GM19239 (cell line): ENCODE measurements at places on chromosomes 4 and X.
A peak's percentile ranks its signal among the peaks of the same experiment; 100 is the strongest.

GRCh38 chr4:42488114-42488513 is 90.8 kb downstream of the SHISA3 start:
- DNase-seq: peak; percentile 14

DNA sequence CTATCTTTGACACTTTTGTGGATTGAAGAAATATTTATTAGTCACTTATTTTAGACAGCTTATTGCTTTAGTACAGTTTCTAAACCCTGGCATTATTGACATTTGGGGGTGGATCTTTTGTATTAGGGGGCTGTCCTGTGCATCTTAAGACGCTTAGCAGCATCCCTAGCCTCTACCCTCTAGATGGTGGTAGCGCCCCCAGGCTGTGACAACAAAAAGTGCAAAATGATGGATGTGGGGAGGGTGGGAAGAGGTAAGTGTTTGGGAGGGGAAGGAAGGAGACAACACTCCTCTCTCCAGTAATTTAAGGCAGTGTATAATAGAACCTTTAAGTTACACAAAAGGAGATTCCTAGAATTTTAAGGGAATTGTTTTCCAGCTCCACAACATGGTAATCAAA is 1210.6 kb downstream of the C4orf33 start:
- DNase-seq: no peak

DNA sequence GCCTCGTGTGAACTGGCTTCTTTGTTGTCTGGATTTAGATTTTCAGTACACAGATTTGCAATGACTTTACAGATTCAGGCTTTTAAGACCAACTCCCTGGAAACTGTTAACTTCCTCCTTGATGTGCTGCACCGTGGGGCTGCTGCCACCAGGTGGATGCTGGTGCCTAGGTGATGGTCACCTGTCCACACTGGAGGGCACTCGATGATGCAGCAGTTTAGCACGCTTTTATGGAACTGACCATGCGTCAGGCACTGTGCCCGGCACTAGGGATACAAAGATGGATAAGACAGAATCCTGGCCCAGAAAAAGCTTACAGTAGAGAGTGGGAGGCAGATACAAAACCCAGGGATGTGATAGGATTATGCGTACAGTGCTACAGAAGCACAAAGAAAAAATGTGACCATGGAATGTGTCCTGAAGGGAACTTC is 180.7 kb downstream of the CEP135 start:
- DNase-seq: no peak

- no peak for DNase-seq
These were observed 127.1 kb downstream of the SH3KBP1 start for GRCh38 chrX:19760345-19760744.

DNA sequence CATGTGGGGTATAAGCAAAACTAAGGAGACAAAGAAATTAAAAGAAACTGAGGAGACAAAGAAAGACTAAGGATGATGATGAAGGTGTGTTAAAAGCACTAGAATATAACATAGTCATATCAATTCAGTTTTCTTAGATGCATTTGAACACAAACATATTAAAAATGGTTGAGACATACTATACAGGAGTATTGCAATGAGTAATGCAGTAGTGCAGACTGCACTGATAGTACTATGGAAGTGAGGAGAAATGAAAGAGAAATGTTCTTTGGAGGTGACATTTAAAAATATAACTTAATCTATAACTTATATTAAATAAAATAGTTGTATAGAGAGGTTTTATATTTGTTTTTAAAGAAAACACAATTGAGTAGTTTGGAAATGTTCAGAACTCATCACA is 279.2 kb downstream of the CAMK2D start:
- no peak for DNase-seq

- DNase-seq: no peak
These were observed 96.5 kb downstream of the NPNT start for GRCh38 chr4:105991726-105992125.

GRCh38 chr4:108320061-108320460 is 151.3 kb upstream of the LEF1 start:
- no peak for DNase-seq

DNA sequence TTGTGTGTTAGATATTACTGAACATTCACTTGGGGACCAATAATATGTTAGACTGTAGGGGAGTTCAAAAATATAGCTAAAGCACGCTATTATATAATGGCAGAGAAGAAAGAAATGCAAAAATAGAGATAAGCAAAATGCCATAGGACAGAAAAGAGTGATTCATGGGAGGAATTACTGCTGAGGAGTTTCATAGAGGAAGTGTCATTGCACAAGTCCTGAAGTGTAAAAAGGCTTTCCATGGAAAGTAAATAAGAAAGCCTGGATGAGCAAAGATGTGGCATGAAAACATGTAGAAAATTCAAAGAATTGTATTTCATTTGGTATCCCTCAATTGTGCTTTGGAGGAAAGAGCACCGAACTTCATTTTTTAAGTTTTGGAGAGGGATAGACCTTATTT is 14.5 kb downstream of the HMGB2 start:
- no peak for DNase-seq

DNA sequence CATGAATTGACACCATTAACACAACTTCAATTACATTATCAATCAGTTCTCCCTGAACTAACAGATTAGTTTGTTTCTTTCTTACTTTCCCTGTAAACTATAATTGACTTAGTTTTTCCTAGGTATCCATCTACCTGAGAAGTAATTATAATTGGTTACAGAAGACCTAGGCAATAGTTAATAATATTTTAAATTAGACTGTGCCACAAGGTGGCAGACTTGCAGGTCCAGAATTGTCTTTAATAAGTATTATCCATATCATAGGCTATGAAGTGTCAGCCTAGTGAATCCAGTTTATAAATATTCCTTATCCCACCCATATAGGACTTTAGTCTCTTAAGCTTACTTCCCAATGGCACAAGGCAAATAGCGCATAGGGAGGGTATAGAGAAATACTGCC is 48.9 kb upstream of the FAM47B start:
- no peak for DNase-seq

DNA sequence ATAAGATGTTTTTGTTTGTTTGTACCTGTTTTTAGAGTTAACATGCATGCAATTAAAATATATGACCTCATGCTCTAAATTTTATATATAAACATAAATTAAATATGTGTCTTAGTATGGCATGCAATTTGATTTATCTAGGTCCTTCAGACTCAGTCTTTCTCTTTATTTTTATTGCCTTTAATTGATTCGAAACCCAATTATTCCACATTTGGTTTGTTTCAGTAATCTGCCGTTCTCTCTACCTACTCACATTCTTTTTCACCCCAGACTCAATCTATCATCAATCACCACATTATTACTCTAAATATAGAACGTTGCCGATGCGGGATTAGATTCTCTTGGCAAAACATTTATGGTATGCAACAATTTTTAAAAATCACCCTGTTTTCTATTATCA is 1492.8 kb downstream of the RAPGEF2 start:
- DNase-seq: no peak

DNA sequence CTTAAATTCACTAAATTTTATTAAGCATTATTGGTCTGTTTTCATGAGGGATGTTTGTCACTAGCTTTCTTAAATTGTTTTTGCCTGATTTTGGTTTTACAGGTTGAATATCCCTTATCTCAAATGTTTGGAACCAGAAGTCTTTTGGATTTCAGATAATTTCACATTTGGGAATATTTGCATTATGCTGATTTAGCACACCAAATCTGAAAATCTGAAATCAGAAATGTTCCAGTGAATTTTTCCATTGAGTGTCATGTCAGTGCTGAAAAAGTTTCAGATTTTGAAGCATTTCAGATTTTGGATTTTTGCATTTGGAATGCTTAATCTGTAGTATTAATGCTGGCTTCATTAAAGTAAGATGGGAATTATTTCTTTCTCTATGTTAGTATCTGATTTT is 14.7 kb downstream of the FAM193A start:
- no peak for DNase-seq

DNA sequence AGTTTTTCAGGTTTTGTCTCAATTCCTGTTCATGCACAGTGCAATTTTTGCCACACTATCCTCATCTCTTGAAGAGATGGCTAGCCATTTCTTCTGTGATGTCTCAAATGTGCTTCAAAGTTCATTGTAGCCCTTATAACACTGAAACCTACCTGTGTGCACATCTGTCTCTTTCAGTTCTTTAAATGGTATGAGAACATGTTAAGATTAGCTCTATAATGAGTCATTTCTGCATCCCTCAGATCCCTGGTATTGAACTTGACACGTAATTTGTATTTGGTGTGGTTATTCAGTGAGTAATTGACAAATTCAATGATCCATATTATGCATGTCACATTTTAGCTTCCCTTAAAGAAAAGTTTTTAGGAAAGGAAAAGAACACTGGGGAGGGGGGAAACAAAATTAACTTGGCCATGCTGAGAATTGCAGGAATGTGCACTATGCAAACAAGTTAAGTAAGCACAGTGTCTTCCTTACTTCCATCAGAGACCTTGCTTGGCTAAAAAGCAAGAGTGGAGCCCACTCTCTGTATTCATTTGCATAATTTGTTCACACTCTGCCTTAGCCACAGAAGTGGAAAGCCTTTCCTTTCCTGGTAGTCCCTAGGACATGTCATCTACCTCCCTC is 659.8 kb upstream of the MAGEB2 start:
- no peak for DNase-seq

- DNase-seq: no peak
These were observed 31.6 kb downstream of the MTHFD2L start for GRCh38 chr4:74189331-74190043.

- no peak for DNase-seq
These were observed 274.0 kb downstream of the CHIC1 start for GRCh38 chrX:73836956-73837477.

GRCh38 chrX:13419276-13419675 is 99.4 kb upstream of the ATXN3L start:
- no peak for DNase-seq

- DNase-seq: no peak
These were observed 214.7 kb downstream of the CBR4 start for GRCh38 chr4:168795346-168795745.

DNA sequence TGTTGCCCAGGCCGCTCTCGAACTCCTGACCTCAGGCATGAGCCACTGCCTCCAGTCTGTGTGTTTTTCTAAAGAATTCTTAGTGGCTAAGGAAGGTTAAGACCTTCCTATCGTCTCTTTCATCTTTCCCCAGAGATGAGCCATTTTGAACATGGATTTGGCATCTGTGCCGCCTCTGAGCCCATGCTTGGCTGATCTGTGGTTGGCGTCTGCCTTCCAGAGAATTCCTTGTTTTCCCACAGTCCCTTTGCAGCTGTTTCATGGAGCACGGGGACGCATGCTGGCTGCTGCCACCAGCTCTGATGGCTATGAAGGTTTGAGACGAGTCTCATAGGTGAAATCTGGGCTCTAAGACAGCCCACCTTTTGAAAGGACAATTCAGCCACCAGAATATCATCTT is 60.4 kb downstream of the SHROOM2 start:
- DNase-seq: no peak

DNA sequence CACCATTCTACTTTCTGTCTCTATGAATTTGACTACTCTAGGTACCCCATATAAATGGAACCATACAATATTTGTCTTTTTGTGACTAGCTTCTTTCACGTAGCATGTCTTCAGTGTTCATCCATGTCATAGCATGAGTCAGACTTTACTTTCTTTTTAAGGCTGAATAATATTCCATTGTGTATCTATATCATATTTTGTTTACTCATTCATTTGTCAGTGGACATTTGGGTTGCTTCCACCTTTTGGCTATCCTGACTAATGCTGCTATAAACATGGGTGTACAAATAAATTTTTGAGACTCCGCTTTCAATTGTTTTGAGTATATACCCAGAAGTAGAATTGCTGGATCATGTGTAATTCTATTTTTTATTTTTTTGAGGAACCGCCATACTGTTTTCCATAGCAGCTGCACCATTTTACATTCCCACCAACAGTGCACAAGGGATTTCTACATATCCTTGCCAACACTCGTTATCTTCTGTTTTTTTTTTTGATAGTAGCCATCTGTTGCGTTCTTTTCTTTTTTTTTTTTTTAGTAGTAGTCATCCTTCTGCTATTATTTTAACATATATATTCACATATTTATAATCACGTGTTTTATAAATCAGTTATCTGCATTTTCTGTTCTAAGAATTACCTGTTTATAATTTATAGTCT is 158.0 kb upstream of the MED14 start:
- DNase-seq: no peak

DNA sequence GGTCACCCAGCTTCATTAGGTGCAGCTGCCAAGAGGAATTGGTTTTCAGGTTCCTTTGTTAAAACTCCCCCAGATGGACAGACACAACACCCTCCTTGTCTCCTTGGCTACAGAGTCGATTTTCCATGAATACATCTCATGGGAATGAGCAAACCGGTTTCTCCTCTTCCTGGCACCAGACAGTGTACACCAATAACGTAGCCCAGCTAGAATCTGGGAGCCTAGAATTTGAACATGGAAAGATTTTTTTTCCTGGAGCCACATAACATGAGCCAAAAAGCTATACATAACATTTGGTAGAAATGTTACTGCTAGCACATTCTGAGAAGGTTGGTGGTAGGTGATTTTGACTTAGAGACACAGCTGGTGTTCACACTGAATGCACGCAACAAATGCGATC is 62.9 kb upstream of the SLC34A2 start:
- DNase-seq: no peak

DNA sequence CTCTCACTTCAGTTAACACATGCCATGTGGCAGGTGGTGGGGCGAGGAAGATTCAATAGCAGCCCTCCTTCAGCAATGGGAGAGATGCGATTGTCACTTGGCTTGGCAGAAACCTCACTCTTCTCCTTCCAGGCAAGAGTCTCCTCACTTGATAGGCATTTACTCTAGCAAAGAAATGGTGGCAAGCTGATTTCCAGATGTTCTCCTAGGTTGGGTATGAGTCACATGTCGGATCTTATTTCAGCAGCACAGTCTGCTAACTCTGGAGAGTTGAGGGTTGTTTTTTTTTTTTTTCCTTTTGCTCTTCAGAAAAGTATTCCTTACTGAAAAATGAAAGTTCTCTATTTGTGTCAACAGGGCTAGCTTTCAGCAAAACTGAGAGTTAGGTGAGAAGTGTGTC is 119.5 kb upstream of the CHRDL1 start:
- no peak for DNase-seq

DNA sequence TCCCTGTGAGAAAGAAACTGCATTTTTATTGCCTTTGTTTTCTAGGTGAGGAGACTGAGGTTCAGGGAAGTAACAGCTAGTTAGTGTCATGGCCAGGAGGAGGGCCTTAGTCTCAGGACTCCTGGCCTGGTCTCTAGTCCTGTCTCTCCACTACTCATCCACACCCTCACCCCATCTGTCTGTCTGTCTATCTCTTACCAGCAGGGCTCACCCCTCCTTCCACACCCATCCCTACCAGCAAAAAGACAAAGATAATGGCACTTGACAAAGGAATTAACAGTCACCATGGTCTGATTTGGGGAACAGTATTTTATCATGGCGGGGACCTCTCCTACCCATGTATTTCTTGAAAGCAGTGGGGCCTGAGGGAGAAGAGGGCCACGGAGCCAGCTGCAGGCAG is 125.8 kb downstream of the REPS2 start:
- no peak for DNase-seq

- no peak for DNase-seq
These were observed 282.6 kb upstream of the GRID2 start for GRCh38 chr4:92021203-92021602.

DNA sequence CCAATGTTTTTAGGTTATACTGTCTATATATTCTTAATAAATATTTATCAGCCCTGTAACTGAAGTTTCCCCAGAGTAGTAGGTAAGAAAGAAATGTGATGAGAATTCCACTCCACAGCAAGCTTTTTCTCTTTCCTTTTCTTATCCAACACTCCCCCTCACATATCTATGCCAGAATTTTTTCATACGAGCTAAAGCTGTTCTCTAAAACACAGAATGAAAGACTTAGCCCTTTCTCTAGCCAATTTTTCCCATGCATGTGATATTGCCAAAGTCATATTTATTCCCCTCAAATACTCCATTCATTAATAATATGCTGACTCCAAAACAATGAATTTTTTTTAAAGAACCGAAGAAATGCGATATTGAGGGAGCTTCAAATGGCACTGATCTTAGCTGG is 32.3 kb downstream of the VEGFC start:
- no peak for DNase-seq
